ENCODE measurements at places on chromosomes 4 and X.

GRCh38 chr4:8860096-8860891, 11.3 kb downstream of the HMX1 start:
- DNase-seq = no peak

DNA sequence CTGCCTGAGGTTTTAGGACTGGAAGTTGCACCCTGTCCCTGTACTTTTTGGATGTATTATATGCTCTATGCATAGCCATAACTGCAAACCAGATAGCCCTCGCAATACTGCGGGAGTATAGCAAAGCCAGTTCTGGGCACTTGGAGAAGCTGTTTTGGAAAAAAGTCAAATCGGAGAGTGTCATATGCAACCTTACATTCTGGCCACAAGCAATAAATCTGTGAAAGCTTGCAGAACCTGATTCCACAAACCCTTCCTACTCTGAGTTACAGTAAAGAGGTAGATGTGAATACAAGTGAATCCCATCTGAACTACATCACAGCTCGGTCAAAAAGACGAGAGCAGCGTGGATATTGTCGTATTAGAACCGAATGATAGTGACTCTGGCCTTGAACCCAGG, 10.3 kb downstream of the HELT start:
- DNase-seq = no peak

DNA sequence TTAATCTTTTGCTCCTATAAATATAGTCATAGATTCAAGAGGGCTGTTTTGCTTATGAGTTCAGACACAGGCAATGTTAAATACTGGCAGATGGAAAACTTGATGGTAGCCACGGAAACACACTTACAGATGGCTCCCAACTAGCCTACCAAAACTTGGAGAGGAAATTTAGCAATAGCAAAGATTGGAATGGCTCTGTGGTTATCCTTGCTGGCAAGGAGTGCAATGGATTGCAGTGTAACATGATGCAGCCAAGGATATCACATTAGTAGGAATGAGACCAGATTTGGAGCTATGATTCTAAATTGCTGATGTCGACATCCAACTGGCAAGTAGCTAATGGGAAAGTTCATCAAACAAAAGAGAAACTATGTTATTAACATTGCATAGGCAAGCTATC, 791.0 kb upstream of the DIAPH2 start:
- DNase-seq = no peak

- DNase-seq = no peak
These were observed 7.3 kb downstream of the REPS2 start for GRCh38 chrX:16953606-16954211.

DNA sequence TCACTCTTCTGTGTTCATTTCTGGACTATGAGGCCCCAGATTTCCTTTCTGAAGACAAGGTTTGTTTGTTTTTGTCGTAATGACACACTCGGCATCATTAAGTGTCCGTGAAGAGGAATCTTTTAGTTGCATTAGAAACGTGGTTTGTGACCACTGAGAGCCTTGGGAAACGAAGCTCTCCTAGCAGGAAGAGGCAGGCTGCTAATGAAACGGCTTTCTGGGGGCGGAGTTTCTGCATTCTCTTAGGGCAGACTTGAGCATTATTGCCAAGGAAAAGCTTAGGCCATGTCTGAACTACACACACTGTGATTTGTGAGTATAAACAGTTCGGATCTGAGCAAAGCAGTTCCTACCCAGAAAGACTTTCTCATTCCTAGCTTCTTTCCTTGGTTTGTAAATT, 64.0 kb downstream of the SOX3 start:
- DNase-seq = no peak

DNA sequence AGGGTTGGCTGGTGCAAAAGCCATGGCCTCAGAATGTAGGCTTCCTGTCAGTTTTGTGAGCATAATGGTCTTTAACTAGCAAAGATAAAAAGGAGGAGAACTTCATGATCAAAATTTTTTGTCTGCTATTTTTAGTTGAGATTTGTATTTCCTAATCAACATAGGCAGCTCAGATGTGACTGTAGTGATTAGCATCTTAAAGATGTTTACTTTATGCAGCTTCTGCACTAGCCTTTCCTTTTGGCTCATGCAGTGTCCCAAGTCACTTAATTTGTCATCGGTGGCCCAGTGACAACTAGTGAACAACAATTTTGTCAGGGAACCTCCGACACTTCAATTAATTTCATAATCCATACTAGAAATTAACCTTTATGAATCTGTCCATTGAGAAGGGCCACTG, 109.8 kb downstream of the CEP135 start:
- DNase-seq = no peak

DNA sequence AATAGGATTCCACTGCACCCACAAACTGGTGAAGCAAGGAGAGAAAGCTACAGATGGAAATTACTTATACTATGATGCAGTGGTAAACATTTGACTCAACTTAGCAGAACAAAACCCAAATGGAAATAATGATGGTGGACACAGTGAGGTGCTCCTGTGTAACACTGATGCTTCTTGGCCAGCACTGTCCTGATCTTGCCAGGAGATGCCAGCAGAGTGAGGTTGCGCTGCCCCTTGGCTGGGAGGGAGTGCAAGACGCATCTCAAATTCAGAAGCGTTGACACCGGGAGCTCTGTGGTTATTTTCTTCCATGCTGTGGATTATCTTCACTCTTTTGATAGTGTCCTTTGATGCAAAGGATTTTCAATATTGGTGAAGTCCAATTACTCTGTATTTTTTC, 22.0 kb upstream of the ARSH start:
- DNase-seq = no peak

DNA sequence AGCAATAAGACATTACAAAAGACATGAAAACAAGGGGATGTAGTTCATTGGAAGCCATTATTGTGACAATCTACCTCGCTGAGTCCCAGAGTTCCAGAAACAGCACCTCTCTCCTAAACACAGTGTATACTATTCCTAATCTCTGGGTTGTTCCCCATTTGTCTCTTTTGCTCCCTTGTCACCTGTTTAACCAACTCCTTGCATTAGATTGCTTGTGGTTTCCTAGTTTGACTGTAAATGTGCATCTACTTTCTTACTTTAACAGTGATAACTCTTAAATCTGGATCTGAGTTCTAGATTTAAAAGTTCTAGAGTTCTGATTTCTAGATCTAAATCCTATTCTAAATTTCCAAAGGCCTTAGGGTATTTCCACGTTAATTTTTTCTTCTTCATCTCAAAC, 71.6 kb upstream of the TET2 start:
- no peak for DNase-seq

DNA sequence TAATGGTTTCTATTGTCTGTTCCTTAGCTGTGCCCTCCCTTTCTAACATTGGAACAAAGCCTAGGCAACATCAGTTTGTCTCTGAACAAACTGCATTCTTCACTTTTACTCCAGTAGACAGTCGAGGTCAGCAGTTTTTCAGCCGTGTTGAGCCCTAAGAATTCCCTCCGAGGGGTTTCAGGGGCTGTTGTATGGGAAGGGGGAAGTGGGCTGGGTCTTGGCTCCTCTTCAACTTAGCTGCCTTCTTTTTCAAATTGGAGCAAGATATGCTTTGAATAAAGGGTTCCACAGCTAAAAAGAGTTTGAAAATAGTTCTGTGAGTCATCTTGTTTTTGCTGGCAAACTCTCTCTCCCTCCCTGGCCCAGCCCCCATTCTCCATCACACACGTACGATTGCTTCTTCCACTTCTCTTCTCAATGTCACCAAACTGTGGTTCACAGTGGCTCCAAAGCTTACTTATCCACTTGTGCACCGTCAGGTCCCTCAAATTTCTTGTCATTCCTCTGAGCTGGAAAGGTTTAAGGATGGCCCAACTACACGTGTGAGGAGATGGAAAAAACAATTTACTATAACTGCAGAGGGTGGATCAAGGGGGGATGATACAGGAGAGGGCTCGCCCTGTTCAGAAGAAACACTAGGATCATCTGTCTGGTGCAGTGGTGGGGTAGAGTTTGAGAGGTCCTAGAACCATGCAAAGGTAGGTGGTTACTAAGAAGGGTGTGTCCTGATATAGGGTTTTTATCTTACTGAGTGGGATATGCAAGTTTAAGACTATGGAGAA, 9.2 kb upstream of the MAML3 start:
- DNase-seq = no peak

DNA sequence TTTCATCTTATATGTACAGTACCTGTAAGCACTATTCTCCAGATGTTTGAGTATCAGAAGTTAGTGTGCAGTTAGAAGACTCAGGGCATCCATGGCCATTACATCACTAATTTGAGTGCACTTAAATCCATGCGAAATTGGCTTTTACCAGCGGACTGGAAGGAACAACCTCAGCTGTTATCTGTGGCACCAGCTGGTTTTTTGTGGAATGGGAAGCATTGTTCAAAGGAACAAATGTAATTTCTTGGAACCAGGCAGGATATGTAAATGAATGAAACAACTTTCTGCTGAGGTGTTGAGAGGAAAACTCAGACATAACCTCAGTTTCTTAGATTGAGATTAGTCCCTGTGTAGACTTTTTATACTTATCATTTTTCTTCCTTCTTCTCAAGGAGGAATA, 60.2 kb downstream of the PDGFRA start:
- no peak for DNase-seq

- no peak for DNase-seq
These were observed 23.4 kb downstream of the LANCL3 start for GRCh38 chrX:37594755-37595382.

DNA sequence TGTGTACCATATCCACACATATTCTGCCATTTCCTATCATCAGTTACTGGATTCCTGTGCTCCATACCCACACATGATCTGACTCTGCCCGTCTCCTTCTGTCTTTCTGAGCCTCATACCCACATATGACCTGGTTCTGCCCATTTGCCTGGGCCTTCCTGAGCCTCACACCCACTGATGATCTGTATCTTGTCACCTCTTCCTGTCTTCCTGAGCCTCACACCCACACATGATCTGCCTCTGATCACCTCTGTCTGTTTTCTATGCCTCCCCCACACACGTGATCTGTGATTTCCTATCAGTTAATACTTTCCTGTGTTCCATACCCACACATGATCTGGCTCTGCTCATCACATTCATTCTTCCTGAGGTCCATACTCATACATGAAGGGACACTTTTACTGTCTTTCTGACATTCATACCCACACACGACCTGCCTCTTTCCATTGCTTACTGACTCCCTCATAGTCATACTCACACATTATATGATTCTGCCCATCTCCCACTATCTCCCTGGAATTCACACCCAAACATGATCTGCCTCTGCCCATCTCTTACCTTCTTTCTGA, 32.5 kb downstream of the SCML1 start:
- DNase-seq = no peak

DNA sequence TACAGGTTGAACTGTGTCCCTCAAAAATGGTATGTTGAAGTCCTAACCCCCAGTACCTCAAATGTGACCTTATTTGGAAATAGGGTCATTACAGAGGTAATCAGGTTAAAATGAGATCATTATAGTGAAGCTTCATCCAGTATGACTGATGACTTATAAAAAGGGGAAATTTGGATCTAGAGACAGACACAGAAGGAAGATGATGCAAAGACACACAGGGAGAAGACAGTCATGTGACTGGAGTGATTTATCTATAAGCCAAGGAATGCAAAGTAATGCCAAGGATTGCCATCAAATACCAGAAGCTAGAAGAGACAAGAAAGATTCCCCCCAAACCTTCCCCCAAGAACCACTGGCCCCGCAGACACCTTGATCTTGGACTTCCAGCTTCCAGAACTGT, 155.2 kb downstream of the RBMX2 start:
- DNase-seq = no peak
